Panc1 (cell line): ENCODE measurements at places on chromosomes 7 and 10.

- no peak for DNase-seq
Measured at GRCh38 chr10:17272648-17273047, 44.6 kb downstream of the VIM start.

DNA sequence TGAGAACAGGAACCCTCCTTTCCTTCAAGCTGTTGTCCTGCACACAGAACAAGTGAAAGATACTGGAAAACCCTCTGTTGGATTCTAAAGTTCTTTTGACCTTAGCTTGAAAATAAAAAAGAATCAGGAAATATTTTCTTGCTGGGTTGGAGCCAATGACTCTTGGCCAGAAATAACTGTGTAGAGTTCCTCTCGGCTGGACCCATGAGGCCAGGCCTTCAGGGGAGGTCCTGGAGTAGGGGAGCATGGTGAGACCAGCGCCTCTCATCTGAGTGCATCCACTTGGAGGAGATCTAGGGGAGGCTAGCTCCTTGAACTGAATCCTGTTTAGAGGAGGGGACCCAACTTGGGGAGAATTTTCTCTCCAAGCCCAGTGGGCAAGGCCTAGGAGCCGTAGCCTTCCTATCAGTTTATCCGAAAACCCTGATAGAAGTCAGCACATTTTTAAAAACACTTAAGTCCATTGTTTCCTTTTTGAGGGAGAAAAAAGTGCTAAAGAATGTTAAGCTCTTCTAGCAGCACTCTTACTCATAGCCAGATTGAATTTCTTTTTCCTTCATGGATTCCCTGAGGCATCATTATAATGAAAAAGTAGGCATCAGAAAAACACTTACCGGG, 635.7 kb upstream of the ANKRD30A start:
- DNase-seq = no peak

DNA sequence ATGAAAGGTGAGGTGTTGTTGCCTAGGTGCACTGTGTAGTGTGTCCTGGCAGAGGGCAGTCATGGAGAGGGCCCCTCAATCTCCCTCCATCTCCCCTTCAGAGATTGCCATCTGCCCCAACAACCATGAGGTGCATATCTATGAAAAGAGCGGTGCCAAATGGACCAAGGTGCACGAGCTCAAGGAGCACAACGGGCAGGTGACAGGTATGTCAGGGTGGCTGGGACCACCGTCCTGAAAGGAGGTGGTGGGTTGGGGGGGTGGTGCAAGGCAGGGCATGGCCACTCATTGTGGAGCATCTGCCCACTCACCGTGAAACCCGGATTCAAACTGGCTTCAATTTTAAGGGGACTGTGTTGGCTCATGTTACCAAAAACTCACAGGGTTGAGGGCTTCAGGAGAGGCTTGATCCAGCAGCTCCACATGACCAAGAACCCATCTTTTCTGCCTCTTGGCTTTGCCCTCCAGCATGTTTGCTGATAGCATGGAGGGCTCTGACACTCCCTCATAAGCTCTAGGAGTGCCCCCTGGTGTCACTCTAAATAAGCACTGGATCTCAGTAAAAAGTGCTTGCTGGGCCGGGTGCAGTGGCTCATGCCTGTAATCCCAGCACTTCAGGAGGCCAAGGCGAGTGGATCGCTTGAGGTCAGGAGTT, 12.2 kb downstream of the ARPC1B start:
- DNase-seq = no peak

- no peak for DNase-seq
Measured at GRCh38 chr10:31773749-31774298, 154.8 kb downstream of the ARHGAP12 start.

GRCh38 chr7:55965805-55966421, 1.5 kb downstream of the NIPSNAP2 start:
- DNase-seq = no peak

GRCh38 chr7:157097569-157097968, 41.2 kb upstream of the UBE3C start:
- no peak for DNase-seq

DNA sequence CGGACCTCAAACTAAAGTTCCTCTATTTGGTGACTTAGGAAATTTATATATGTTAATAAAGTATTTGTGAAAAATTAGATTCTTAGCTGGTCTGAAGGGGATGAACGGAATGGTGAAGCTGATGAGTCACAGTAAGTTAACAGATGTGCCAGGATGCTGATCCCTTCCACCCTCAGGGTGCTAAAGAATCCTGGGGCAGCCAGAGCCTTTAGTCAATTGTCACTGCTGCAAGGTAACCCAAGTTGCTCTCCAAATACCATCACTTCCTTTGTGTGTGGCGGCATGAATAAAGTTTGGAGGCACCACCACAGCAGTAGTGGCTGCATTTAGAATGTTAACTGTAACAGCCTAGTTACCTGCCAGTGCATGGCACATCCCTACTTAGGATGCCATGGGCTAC, 222.6 kb upstream of the PPP1R3A start:
- DNase-seq = no peak

- DNase-seq = no peak
Measured at GRCh38 chr7:27420702-27421101, 178.1 kb downstream of the EVX1 start.

DNA sequence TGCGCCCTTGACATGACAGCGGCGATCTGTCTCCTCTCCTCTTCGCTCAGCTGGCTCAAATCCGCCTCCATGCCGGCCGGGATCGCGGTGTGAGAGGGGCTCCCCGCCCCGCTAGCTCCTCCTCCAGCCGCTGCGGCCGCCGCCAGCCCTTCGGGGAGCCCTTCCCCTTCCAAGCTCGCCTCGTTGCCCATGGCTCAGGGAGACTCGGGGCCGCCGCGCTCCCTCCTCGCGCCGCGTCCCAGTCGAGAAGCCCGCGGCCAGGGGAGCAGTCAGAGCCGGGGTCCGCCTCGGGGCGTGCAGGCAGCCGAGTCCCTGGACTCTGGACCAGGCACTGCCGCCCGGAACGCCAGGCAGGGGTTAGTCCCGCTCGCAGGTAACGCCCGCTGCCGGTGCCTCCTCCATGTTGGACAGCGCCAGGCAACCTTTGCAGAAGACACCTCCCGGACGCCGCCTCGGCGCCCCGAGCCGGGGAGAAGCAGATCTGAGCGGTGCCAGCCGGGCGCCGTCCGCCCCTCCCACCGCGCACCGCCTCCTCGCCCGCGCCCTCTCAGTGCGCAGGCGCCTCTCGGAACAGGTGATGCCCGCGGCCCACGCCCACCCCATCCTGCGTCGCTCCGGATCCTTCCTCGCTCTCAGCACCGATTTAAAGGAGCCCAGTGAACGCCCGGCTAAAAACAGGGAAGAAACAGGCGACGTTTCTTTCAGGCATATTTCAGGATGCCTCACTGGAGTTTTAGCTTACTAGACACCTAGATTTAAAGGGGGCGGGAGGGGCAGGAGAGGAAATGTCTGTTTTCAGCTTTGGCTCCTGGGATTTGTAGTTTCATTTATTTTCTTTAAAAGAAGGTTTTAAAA, at the start of gene PCLO:
TSS of gene PCLO (minus strand) at position 483 of the 855 bp plus-strand sequence. CDS start at position 191, 292 bp downstream.
- DNase-seq = peak; percentile 62

DNA sequence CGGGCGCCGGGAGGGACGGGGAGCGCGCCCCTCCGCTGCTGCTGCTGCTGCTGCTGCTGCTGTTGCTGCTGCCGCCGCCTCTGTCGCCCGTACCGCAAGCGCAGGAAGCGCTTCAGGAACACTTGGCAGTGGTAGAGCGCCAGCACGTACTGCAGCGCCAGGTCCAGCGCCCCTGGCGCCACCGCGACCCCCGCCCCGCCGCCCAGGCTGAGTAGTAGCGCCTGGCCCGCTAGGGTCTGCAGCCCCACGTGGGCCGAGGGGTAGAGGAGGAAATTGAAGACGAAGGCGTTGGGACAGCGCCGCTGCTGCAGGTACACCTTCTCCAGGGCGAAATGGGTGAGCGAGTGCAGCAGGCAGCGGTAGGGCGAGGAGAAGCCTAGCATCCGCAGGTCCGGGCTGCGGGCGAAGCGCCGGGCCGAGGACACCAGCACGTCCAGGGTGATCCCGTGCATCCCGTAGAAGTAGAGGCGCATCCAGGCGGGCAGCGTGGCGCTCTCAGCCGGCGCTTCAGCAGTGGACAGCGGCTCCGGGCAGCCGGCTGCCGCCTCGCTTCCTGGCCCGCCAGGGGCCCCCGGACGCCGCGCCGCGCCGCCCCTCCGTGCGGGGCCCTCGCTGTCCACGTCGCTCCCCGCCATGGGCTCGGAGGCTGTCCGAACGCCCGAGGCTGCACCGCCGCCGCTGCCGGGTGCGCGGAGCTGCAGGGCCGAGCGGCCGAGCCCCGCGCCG, at the start of gene TMEM229A:
TSS of gene TMEM229A (minus strand) at position 699 of the 726 bp plus-strand sequence. CDS start at position 635, 64 bp downstream.
- DNase-seq = no peak

DNA sequence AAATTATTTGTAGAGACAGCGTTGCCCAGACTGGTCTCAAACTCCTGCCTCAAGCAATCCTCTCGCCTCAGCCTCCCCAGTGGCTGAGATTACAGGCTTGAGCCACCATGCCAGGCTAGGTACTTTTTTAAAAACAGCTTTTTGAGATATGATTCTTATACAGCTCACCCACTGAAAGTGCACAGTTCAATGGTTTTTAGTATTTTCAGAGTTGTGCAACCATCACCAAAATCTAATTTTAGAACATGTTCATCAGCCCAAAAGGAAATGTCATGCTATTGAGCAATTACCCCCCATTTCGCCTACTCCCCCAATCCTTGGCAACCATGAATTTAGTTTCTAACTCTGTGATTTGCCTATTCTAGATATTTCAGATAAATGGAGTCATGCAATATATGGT, 73.7 kb downstream of the EVX1 start:
- no peak for DNase-seq

- DNase-seq = peak; percentile 25
Measured at GRCh38 chr7:148264933-148265557, 325.5 kb upstream of the C7orf33 start.

- DNase-seq = no peak
Measured at GRCh38 chr10:113945075-113945686, 90.7 kb downstream of the NHLRC2 start.

DNA sequence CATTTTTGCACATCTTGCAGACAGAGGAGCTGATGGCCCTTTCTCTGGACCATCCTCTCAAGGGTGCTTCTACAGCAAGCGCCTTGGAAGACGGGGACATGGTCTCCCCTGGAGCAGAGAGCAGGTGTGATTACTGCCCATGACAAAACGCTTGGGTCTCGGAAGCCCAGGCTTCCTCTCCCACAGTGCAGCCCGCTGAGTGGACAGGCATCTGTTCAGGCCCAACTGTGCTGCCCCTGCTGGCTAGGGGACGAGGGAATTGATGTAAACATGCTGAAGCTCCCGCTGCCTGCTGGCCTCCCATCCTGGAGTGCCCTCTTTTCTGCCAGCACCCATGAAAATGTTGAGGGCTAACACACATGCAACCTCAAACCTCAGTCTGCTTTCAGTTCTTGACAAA, 14.3 kb downstream of the IL15RA start:
- DNase-seq = no peak

GRCh38 chr10:130218936-130219335, 82.7 kb downstream of the GLRX3 start:
- DNase-seq = no peak

GRCh38 chr10:62172465-62172864, 96.2 kb downstream of the RTKN2 start:
- DNase-seq = no peak

DNA sequence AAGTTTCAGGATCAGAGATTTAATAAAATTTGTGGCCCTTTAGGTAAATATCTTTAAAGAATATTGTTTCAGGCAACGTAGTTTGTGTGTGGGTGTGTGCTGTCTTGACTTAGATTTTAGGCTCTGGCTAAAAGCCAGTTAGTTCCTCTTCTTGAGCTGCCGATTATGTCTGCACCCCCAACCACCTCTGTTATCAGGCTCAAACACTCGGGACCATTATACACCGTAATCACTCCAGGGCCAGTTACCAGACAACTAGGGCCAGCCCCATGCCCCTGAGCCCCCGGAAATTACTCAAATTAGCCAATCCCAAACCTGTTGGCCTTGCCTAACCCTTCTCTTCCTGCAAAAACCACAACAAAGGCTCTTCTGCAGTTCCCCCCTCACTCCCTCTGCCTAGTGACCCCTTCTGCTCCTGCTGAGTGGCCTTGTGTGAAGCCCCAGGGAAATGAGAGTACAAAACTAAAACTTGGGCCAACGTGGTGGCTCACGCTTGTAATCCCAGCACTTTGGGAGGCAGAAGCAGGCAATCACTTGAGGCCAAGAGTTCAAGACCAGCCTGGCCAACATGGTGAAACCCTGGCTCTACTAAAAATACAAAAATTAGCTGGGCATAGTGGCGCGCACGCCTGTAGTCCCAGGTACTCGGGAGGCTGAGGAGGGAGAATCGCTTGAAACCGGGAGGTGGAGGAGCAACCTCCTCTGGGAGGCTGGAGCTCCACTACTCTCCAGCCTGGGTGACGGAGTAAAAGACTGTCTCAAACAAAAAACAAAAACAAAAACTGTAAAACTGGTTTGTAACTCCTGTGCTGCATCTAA, 9.2 kb upstream of the HNRNPF start:
- DNase-seq = no peak

- no peak for DNase-seq
Measured at GRCh38 chr7:122070834-122071233, 73.2 kb downstream of the AASS start.

DNA sequence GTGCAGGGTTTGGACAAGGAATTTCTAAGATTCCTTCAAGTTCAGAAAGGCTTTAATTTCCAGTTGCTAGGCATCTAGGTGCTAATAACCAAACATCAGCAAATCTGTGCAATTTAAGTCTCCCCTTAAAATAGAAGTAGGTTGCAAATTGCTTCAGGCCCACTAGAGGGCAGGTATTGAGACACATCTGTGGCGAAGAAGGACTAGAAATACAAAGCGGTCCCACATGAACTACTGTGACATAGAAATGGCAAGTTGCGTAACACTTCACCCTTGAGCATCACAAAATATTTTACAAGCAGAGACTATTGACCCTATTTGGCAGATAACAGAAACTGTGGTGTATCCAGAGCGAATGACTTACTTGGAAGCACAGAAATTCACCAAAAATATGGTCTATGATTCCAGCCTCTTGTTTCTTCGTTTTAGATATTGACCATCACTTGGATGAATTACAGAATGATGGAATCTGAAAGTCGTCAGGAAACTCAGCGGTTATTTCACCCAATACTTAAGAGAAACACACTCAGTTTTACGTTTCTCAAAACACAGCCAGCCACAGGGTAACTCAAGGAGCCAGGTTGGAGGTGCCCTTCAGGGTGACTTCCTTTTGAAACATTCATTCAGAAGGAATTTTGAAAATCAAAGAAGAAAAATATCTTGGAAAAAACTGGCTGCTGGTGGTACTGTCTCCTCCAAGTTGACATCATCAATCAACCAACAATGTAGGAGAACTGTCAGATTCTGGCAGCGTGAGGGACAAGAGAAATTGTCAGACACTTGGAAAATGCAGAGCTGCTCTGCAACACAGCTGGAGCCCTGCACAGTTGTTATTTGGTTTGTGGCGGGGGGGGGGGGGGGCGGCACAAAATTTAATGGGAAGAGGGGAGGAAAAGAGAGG, 256.3 kb upstream of the MINDY3 start:
- no peak for DNase-seq

DNA sequence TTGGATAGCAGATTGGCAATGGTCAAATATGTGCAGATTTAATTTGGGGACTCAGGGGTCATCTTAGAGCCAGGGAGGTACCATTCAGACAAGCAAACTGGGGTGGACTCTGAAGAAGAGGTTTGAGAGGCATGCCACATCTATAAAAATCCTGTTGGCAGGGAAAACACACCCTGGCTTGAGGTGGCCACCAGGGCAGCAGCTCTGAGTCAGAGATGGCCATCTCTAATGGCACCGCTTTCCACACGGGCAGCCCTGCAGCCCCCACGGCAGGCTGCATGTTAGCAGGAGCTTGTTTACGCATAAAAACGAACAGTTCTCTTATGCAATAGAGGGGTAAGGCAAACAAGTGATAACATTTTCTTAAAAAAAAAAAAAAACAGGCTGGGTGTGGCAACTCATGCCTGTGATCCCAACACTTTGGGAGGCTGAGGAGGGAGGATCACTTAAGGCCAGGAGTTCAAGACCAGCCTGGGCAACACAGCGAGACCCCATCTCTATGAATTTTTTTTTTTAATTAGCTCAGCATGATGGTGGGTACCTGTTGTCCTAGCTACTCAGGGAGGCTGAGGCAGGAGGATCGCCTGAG, 14.9 kb downstream of the DLG5 start:
- no peak for DNase-seq
